ENCODE measurements at places on chromosomes 5 and 9.

DNA sequence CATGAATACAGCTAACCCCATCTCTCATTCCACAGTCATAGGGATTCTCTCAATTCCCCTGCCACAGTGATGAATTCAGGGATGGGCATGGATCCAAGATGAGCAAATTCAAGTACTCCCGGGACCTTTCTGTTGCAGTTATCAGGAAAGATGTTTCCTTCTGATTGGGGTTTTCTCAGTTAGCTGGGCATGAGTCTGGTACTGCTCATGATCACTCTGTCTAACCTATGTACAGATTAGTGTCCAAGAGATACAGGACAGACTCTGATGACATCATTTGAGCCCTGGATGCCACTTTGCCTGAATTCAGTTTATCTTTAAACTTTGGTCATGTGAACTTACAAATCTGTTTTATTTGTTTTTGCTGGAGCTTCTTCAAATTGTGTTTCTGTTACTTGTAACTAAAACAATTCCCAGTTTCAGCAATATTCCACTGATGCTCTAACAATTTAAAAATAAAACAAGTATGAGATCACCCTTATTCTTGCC, 257.7 kb upstream of the KLF9 start:
- H3K27me3 ChIP-seq, result 0 out of 2 replicates have a peak, but pooled peaks cover 10% of the 10 kb centered on the region
- no peak overlapping the region for H3K27ac ChIP-seq
- DNase-seq, result peak; percentile 20

GRCh38 chr5:174397206-174397605, 327.2 kb upstream of the MSX2 start:
- peaks cover 5% of the 10 kb centered on the region for H3K27me3 ChIP-seq
- no peak overlapping the region for H3K27ac ChIP-seq
- DNase-seq, result no peak
- H3K4me1 ChIP-seq, result no peaks in the 10 kb centered on the region
- no peak overlapping the region for H3K4me3 ChIP-seq

DNA sequence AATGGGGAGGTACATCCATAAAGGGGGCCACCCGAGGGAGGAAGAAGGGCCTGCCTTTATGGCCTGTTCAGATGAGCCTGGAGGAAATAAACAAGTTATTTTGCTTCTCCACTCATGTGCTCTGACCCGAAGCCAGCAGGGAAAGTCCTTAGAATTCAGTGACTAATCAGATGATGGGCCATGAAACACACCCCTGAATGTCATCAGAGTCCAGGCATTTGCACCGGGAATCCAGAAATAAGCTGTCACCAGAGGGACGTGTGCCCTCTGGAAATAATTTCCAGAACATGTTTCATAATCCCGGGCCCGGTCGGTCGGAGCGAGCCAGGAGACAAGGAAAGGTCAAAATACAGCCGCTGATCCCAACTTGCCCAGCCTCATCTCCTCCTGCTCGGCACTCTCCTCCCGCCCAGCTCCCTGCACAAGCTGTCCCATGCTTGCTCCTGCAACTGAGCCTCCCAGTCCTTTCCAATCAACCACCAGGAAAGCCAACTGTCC, 73.6 kb upstream of the ZNF622 start:
- H3K27ac ChIP-seq, result peak overlapping the region; percentile 92
- peak; percentile 97 for DNase-seq
- H3K36me3 ChIP-seq, result no peaks in the 10 kb centered on the region
- peak overlapping the region; percentile 42 for H3K4me3 ChIP-seq

- H3K36me3 ChIP-seq, result no peaks in the 10 kb centered on the region
- H3K4me1 ChIP-seq, result peaks cover 24% of the 10 kb centered on the region
- DNase-seq, result no peak
- H3K4me3 ChIP-seq, result no peak overlapping the region
- 0 out of 2 replicates have a peak, but pooled peaks cover 5% of the 10 kb centered on the region for H3K27me3 ChIP-seq
- no peak overlapping the region for H3K27ac ChIP-seq
These were observed 6.8 kb downstream of the EPB41L4B start for GRCh38 chr9:109314011-109314531.

Measured in GM23248 (cell line).